ENCODE measurements at places on chromosomes 13 and 19.

GRCh38 chr19:46206176-46206575 lies 23.4 kb upstream of the IGFL1 start:
- peaks cover 45% of the 10 kb centered on the region for H3K27me3 ChIP-seq
- no peak overlapping the region for H3K4me3 ChIP-seq
- H3K4me1 ChIP-seq: peaks cover 18% of the 10 kb centered on the region
- H3K27ac ChIP-seq: no peak overlapping the region

GRCh38 chr19:32349051-32349450 lies 3.6 kb downstream of the ZNF507 start:
- peaks cover 54% of the 10 kb centered on the region for H3K4me1 ChIP-seq
- DNase-seq: no peak
- peaks cover 22% of the 10 kb centered on the region for H3K36me3 ChIP-seq
- no peaks in the 10 kb centered on the region for H3K27me3 ChIP-seq
- peak overlapping the region; percentile 60 for H3K4me3 ChIP-seq

DNA sequence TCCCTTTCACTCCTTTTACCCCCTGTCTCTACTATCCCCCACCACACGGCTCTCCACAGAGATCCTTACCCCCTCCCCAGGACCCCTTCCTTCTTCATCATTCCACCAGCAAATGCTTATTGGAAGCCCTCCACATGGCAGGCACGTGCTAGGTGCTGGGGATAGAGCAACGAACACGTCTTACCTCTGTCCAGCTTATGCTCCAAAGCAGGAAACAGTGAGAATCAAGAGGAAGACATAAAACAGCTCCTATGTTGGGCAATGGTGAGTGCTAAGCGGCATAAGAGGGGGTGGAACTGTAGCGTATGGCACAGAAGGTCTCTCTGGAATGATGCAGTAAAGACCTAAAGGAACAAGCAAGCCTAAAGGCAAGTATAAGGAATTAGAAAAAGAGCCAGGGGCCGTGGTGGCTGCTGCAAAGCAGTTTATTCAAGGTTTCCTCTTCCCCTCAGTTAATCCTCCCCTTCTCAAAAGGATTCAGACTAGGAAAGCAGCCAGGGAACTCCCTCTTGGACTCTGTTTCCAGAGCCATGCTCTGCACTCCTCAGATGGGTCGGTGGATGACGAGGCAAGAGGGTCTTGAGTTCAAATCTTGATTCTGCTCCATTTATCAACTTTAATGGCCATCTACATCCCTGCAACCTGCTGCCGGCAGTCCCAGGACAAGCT lies 289.4 kb downstream of the FOXO1 start:
- H3K36me3 ChIP-seq: peaks cover 12% of the 10 kb centered on the region
- H3K4me1 ChIP-seq: peaks cover 56% of the 10 kb centered on the region

DNA sequence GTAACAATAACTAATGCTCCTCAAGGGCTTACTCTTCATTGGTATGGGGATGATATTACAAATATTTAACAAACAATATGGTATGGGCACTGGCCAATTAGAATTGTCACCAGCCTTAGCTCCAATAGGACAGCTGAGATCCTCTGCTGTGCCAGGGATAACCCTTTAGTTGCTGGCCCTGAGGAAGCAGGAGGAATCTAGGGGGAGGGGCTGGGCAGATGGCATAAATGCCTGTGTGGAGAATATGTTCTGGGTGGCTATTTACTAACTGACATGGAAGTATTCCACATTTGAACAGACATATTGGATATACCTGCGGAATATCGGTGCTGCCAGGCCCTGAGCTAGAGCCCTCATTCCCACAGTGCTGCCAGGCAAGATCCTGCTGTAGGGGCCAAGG lies 16.6 kb upstream of the LRCH1 start:
- H3K36me3 ChIP-seq: no peaks in the 10 kb centered on the region
- no peak overlapping the region for H3K27ac ChIP-seq
- no peak overlapping the region for H3K4me3 ChIP-seq
- peaks cover 14% of the 10 kb centered on the region for H3K27me3 ChIP-seq
- peaks cover 6% of the 10 kb centered on the region for H3K4me1 ChIP-seq
- no peak for DNase-seq

DNA sequence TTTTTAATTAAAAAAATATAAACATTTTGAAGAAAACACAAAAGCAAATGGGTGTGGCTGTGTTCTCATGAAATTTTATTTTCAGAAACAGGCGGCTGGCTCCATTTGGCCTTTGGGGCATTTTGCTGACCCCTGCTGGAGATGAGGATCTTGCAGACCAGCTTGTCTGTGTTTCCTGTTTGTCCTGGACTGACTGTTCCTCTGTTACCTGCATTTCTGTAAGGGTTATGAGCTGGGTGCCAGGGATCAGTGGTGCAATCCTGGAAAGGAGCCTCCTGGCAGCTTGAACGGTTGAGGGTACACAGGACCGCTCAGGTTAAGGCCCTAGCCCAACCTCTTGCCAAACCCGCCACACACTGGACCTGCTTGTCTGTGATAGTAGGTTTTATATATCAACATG lies 49.9 kb downstream of the ZNF787 start:
- peaks cover 10% of the 10 kb centered on the region for H3K27me3 ChIP-seq
- H3K36me3 ChIP-seq: no peaks in the 10 kb centered on the region
- DNase-seq: no peak
- peaks cover 8% of the 10 kb centered on the region for H3K4me1 ChIP-seq

GRCh38 chr19:45443462-45444317 lies 20.0 kb upstream of the ERCC1 start:
- H3K36me3 ChIP-seq: no peaks in the 10 kb centered on the region
- peak overlapping the region; percentile 88 for H3K4me3 ChIP-seq
- peak overlapping the region; percentile 67 for H3K27ac ChIP-seq
- H3K27me3 ChIP-seq: no peaks in the 10 kb centered on the region

DNA sequence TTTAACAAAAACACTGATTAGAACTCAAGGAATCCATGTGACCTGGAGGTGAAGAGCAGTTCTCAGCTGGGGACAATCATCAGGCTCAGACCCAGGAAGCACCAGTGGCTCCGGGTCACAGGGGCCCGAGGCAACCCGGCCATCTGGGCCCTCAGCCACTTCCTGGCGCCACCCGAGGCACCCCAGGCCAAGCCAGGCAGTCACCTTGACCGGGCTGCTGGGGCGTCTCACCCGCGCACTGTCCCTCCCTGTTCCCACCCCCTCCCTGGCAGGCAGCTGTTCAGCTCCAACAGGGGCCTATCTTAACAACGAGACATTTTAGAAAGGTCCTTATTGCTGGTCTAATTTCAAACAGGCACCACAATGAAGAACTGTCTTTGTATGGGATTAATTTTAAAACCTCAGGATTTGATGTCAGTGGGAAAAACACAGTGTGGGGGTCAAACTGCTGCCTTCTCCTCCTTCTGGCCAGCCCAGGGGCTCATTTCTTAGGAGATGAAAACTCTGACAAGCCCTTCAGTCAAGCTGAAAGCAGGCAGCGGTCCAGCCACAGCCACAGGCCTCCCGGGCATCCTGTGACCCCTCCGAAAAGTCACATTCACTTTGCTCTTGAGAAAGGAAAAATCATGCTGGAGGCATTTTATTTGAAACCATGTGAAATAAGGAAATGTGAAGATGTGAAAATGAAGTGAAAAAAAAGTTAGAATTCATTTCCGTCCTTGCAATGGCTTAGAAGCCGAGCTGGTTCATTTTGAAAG lies 83.3 kb downstream of the KCTD15 start:
- no peaks in the 10 kb centered on the region for H3K36me3 ChIP-seq
- no peak overlapping the region for H3K27ac ChIP-seq
- H3K27me3 ChIP-seq: peaks cover 10% of the 10 kb centered on the region
- DNase-seq: no peak

- H3K36me3 ChIP-seq: peaks cover 41% of the 10 kb centered on the region
- no peak overlapping the region for H3K4me3 ChIP-seq
- no peaks in the 10 kb centered on the region for H3K27me3 ChIP-seq
- DNase-seq: no peak
- peaks cover 11% of the 10 kb centered on the region for H3K4me1 ChIP-seq
Observed at GRCh38 chr13:40940841-40941240, 78.3 kb downstream of the ELF1 start.

- peaks cover 36% of the 10 kb centered on the region for H3K27me3 ChIP-seq
- peaks cover 4% of the 10 kb centered on the region for H3K36me3 ChIP-seq
- no peak overlapping the region for H3K27ac ChIP-seq
- H3K4me3 ChIP-seq: no peak overlapping the region
Observed at GRCh38 chr19:38977445-38978325, 2.1 kb upstream of the FBXO17 start.

DNA sequence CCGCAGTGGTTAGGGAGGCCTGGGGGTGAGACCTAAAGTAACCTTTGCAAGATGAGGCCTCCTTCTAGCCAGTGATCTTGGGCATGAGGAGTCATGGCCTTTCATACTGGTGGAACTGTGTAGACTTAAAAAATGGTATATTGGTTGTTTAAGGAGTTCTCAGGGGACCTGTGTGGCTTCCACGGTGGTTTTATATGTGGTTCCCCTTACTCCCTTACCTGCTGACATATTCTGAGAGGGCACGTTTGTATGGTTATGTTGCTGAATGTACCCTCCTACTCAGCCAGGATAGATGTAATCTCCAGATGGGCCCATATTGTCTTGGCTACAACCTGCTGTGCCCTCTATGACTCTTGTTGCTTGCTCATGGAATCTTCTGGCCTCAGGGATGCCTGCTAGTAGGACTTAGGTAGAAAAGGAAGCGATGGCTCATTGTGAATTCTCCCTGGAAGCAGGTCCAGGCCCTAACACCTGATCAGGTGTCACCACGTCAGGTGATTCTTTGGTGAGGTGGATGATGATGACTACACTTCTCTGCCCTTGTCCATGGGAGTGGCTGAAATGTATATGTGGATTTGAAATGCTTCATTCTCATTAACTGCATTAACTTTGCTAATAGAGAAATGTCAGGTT lies 1.8 kb downstream of the ZNF460 start:
- no peak overlapping the region for H3K4me3 ChIP-seq
- H3K36me3 ChIP-seq: peaks cover 53% of the 10 kb centered on the region
- peaks cover 40% of the 10 kb centered on the region for H3K4me1 ChIP-seq
- peak overlapping the region; percentile 81 for H3K27ac ChIP-seq
- DNase-seq: peak; percentile 71
- H3K27me3 ChIP-seq: no peaks in the 10 kb centered on the region
